ENCODE measurements at places on chromosomes 5 and 9.

- H3K4me3 ChIP-seq: no peak overlapping the region
- H3K36me3 ChIP-seq: no peaks in the 10 kb centered on the region
- H3K27ac ChIP-seq: no peak overlapping the region
- peaks cover 31% of the 10 kb centered on the region for H3K27me3 ChIP-seq
Measured at GRCh38 chr9:69674716-69675438, 2.7 kb upstream of the APBA1 start.

DNA sequence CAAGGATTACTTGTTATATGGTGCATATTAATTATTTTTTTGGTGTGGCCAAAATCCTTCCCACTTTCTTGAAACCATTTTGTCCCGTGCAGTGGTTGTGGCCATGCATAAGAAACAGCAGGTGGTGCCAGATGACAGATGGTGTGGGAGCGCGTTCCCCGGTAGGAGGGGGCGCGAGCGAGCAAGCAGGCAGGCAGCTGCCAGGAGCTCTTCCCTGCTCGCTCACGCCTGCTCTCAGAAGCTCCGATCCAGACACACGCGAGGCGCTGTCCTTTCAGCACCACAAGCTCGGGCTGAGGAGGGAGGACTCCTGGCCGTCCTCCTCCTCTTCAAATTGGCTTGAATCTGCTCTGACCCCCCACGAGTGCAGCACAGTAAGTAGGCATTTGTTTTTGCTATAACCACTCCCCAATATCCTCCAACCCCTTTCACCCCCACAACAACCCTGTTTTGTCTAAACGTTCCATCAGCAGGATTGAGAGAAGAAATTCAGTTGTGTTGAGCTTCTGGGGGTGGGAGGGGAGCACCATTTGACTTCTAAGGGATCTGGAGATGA lies at the start of gene NSG2:
TSS of gene NSG2 (plus strand) at position 237 of the 556 bp plus-strand sequence. CDS start 1,050 bp downstream, outside the sequence.
- H3K4me1 ChIP-seq: no peaks in the 10 kb centered on the region
- peaks cover 3% of the 10 kb centered on the region for H3K27me3 ChIP-seq
- H3K36me3 ChIP-seq: no peaks in the 10 kb centered on the region
- no peak within 1 kb of the TSS for H3K4me3 ChIP-seq
- H3K27ac ChIP-seq: no peak within 1 kb of the TSS
- peak; percentile 65 for DNase-seq

GRCh38 chr5:113142186-113142585 lies 165.6 kb downstream of the DCP2 start:
- no peaks in the 10 kb centered on the region for H3K4me1 ChIP-seq
- no peak overlapping the region for H3K27ac ChIP-seq
- H3K36me3 ChIP-seq: no peaks in the 10 kb centered on the region
- peaks cover 7% of the 10 kb centered on the region for H3K27me3 ChIP-seq

DNA sequence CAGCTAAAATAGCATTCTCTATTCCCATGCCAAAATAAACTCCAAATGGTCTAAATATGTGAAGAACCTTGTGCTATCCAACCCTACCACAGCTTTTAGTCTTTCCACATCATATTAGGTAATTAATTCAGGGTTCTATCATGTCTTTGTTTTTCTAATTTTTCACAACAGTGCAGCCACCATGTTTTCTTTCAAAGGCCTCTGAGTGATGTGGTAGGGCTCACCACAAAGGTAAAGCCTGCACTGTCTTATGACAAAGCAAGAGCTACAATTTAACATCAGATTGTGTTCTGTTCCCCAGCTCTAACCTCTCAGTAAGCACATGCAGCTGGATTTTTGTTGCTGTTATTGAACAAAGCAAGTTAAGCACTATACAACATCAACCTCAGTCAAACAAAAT lies 52.4 kb downstream of the MEF2C start:
- DNase-seq: peak; percentile 22
- peaks cover 4% of the 10 kb centered on the region for H3K27me3 ChIP-seq
- H3K27ac ChIP-seq: no peak overlapping the region
- no peaks in the 10 kb centered on the region for H3K36me3 ChIP-seq
- no peak overlapping the region for H3K4me3 ChIP-seq

- DNase-seq: no peak
- H3K4me1 ChIP-seq: no peaks in the 10 kb centered on the region
- H3K27me3 ChIP-seq: no peaks in the 10 kb centered on the region
Measured at GRCh38 chr5:16306812-16307211, 127.2 kb upstream of the MARCHF11 start.

- H3K27ac ChIP-seq: no peak overlapping the region
- no peak overlapping the region for H3K4me3 ChIP-seq
- DNase-seq: no peak
- no peaks in the 10 kb centered on the region for H3K4me1 ChIP-seq
Measured at GRCh38 chr5:6401410-6401809, 23.1 kb upstream of the MED10 start.

GRCh38 chr9:93525476-93525875 lies 50.9 kb upstream of the PHF2 start:
- peaks cover 5% of the 10 kb centered on the region for H3K4me1 ChIP-seq
- H3K4me3 ChIP-seq: no peak overlapping the region
- DNase-seq: no peak
- no peaks in the 10 kb centered on the region for H3K27me3 ChIP-seq
- H3K36me3 ChIP-seq: peaks cover 55% of the 10 kb centered on the region

GRCh38 chr9:3478549-3478953 lies 47.2 kb downstream of the RFX3 start:
- H3K4me3 ChIP-seq: peak overlapping the region; percentile 4
- DNase-seq: no peak
- peak overlapping the region; percentile 88 for H3K27ac ChIP-seq
- H3K4me1 ChIP-seq: peaks cover 53% of the 10 kb centered on the region

DNA sequence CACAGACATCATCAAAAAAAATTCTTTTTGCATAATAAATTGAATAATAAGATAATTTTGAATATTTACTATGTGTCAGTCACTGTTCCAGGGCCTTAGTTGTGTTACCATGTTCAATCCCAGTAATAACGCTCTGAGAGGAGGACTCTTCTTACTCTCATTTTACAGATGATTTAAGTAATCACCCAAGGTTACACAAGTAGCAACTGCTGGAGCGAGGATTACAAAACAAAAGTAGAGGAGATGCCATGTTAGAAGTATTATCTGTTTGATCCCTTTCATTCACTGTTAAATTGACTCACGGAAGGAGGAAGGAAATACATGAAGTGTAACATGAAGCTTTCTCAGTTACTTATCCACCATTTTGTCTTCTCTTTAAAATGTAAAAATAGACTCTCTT lies 412.8 kb downstream of the NFIB start:
- H3K36me3 ChIP-seq: no peaks in the 10 kb centered on the region
- DNase-seq: no peak
- H3K27me3 ChIP-seq: no peaks in the 10 kb centered on the region
- H3K4me1 ChIP-seq: no peaks in the 10 kb centered on the region
- H3K4me3 ChIP-seq: no peak overlapping the region
- H3K27ac ChIP-seq: no peak overlapping the region

- H3K27me3 ChIP-seq: peaks cover 19% of the 10 kb centered on the region
- H3K27ac ChIP-seq: no peak overlapping the region
- no peaks in the 10 kb centered on the region for H3K36me3 ChIP-seq
Measured at GRCh38 chr5:73093943-73094342, 26.4 kb upstream of the TMEM171 start.

DNA sequence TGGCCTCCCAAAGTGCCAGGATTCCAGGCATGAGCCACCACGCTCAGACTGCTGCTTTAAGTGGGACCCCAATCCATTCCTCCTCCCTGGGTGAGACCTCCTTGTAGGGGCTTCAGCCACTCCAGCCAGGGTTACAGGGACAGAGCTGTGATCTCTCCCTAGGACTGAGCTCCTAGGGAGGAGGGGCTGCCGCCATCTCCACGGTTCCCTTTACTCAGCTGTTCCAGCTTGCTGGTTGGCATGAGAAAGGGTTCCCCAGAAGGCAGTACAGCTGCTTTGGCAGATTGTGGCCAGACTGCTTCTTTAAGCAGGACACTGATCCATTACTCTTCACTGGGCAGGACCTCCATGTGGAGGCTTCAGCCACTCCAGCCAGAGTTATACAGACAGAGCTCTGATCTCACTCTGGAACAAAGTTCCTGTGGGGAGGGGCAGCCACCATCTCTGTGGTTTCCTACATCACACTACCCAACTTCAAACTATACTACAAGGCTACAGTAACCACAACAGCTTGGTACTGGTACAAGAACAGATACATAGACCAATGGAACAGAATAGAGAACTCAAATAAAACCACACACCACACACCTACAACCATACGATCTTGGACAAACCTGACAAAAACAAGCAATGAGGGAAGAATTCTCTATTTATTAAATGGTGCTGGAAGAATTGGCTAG lies 7.2 kb downstream of the INSL6 start:
- DNase-seq: peak; percentile 65
- H3K27me3 ChIP-seq: no peaks in the 10 kb centered on the region
- peak overlapping the region; percentile 7 for H3K27ac ChIP-seq
- H3K36me3 ChIP-seq: peaks cover 6% of the 10 kb centered on the region
- peaks cover 22% of the 10 kb centered on the region for H3K4me1 ChIP-seq
- H3K4me3 ChIP-seq: no peak overlapping the region

DNA sequence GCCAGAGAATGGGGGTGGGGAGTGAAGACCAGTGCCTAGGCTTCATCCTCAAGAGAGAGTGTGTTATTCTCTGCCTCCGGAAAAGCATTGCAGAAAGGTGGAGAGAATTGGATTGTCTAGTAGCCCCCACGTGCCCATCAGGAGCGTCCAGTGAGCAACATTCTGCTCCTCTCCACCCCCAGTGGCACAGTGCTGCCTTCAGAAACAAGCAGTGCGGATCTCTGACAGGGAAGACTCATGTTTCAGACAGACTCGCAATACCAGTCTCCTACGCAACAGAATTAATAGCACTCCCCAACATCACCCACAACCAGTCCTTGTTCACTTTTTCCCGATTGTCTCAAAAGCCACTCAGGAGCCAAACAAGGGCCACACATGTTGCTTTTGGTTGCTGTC lies 14.9 kb upstream of the CEL start:
- H3K4me1 ChIP-seq: peaks cover 2% of the 10 kb centered on the region
- H3K4me3 ChIP-seq: no peak overlapping the region
- no peak for DNase-seq
- no peaks in the 10 kb centered on the region for H3K27me3 ChIP-seq
- H3K36me3 ChIP-seq: peaks cover 45% of the 10 kb centered on the region
- peak overlapping the region; percentile 14 for H3K27ac ChIP-seq

DNA sequence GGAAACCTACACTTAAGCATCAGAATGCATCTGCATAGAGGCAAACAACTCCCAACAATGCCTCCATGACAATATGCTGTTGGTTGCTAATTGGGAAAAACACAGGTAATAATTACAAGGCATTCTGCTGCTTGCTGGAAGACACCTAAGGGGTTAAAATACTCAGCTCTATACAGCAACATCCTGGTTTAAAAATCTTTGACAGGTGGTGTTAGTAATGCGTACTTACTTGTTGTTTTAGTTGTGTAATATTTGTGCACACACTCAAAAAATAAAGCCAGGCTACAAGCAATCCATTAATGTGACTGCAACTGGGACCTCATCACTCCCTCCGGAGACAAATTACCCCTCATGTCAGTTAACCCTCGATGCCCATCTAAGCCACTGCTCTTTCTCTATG lies 126.3 kb upstream of the ELL2 start:
- H3K27ac ChIP-seq: peak overlapping the region; percentile 61
- DNase-seq: no peak
- no peak overlapping the region for H3K4me3 ChIP-seq
- no peaks in the 10 kb centered on the region for H3K4me1 ChIP-seq
- peaks cover 6% of the 10 kb centered on the region for H3K27me3 ChIP-seq
- no peaks in the 10 kb centered on the region for H3K36me3 ChIP-seq

DNA sequence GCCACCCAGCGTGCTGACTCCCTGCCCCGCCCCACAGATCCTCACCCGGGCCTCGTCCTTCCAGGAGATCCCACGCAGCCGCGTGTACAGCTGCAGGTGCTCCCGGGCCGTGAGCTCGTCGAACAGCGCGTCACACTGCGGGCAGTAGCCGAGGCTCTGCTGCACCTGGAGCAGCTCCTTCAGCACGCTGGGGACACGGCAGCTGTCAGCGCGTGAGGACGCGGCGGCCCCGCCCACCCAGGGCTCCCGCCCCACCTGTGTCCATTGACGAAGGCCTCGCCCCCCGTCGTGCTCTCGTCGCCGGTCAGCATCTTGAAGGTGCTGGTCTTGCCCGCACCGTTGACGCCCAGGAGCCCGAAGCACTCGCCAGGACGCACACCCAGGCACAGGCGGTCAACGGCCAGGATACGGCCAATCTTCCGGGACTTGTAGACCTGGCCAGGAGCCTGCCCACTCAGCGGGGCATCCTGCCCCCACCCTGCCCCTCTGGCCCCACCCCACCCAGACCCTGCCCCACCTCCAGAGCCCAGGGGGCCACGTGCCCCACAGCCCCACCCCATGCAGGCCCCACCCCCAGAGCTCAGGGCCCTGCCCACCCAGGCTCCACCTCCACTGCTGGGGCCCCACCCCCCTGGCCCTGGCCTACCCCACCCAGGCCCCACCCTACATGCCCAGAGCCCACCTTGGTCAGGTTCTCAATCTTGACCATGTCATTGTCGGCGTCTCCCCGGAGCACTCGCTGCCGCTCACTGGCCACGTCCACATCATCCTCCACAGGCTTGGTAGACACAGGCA lies 13.8 kb upstream of the CLIC3 start:
- peaks cover 6% of the 10 kb centered on the region for H3K36me3 ChIP-seq
- H3K4me3 ChIP-seq: no peak overlapping the region
- DNase-seq: no peak
- no peak overlapping the region for H3K27ac ChIP-seq
- H3K4me1 ChIP-seq: no peaks in the 10 kb centered on the region

DNA sequence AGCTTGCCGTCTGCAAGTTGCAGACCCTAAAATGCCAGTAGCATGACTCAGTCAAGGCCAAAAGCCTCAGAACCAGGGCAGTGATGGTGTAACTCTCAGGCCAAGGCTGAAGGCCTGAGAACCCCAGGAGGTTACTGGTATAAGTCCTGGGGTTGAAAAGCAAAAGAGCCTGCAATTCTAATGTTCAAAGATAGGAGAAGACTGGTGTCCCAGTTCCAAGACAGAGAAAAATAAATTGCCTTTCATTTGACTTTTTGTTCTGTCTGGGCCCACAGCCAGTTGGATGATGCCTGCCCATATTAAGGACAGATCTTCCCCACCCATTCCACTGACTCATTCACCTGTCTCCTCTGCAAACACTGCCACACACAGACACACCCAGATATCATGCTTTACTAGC lies 673.2 kb downstream of the CDH18 start:
- no peak overlapping the region for H3K4me3 ChIP-seq
- no peaks in the 10 kb centered on the region for H3K4me1 ChIP-seq
- no peaks in the 10 kb centered on the region for H3K36me3 ChIP-seq
- H3K27me3 ChIP-seq: no peaks in the 10 kb centered on the region
- DNase-seq: no peak

GRCh38 chr5:157267025-157267424 lies 1.1 kb downstream of the CYFIP2 start:
- peaks cover 67% of the 10 kb centered on the region for H3K4me1 ChIP-seq
- H3K36me3 ChIP-seq: peaks cover 59% of the 10 kb centered on the region
- peak overlapping the region; percentile 85 for H3K4me3 ChIP-seq
- H3K27ac ChIP-seq: peak overlapping the region; percentile 84
- peaks cover 3% of the 10 kb centered on the region for H3K27me3 ChIP-seq

DNA sequence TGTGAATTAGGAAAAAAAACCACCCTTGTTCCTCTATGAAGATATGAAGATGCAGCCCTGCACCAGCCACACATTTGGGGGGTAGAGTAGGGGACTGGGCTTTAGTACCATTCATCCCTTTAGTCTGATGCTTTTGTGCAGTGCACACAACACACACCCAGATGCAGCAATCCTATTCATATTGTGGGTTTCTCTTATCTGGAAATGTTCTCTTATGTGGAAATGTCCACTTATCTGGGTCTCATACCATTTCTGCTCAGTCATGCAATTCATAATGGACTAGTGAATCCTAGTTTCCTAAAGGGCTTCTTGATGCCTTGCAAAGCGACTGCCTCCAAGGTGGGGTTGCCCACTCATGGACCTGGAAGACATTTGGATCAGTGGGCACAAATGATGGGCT lies 47.8 kb downstream of the C9orf152 start:
- no peak overlapping the region for H3K4me3 ChIP-seq
- no peak overlapping the region for H3K27ac ChIP-seq
- H3K36me3 ChIP-seq: peaks cover 69% of the 10 kb centered on the region
- peaks cover 75% of the 10 kb centered on the region for H3K4me1 ChIP-seq
- no peaks in the 10 kb centered on the region for H3K27me3 ChIP-seq
- no peak for DNase-seq
